ENCODE measurements at places on chromosomes 1 and 21. TPM values are rescaled to one million over a fixed set of nuclear protein-coding genes. Genes with fewer than 3 reads are reported as not detected.

NIPAL3 gene
- 23.2 TPM for total RNA-seq

ZNF683 gene
- total RNA-seq: not detected

CYP2J2 gene
- total RNA-seq: not detected

CELA3B gene
- not detected for total RNA-seq

EDN2 gene
- not detected for total RNA-seq

CADM3 gene
- 0.30 TPM for total RNA-seq

GPR52 gene
- total RNA-seq: not detected

ACP6 gene
- 8.3 TPM for total RNA-seq

PCP4 gene
- total RNA-seq: not detected

AGBL4 gene
- not detected for total RNA-seq

TTC4 gene
- 29.2 TPM for total RNA-seq

SPATA45 gene
- not detected for total RNA-seq

KCNJ9 gene
- total RNA-seq: not detected

SPRR1B gene
- not detected for total RNA-seq

GBP6 gene
- not detected for total RNA-seq

BCAN gene
- not detected for total RNA-seq

HMGCS2 gene
- total RNA-seq: not detected

PDXK gene
- 51.5 TPM for total RNA-seq

CD101 gene
- total RNA-seq: 0.10 TPM

POFUT2 gene
- 16.1 TPM for total RNA-seq

SEMA4A gene
- total RNA-seq: 1.1 TPM

FCAMR gene
- total RNA-seq: not detected

RSPO1 gene
- total RNA-seq: not detected

LCE2A gene
- total RNA-seq: not detected

ZSWIM5 gene
- 0.53 TPM for total RNA-seq

DIO1 gene
- not detected for total RNA-seq

Measured in mammary microvascular endothelial cell (primary cell).